ENCODE measurements at places on chromosomes 1 and 21. TPM values are rescaled to one million over a fixed set of nuclear protein-coding genes. Genes with fewer than 3 reads are reported as not detected.

Gene OLFML3
- total RNA-seq: 1.6 TPM

Gene NEGR1
- total RNA-seq: 0.16 TPM

Gene IRF6
- 159 TPM for total RNA-seq

Gene TSTD1
- total RNA-seq: 67.9 TPM

Gene AMY1C
- not detected for total RNA-seq

Gene TRAF3IP3
- 0.80 TPM for total RNA-seq

Gene LCE1A
- total RNA-seq: not detected

Gene KIF26B
- total RNA-seq: 0.56 TPM

Gene RXFP4
- total RNA-seq: not detected

Gene RNF11
- total RNA-seq: 78.8 TPM

Gene CD52
- total RNA-seq: 7.5 TPM

Gene TNFRSF8
- 0.12 TPM for total RNA-seq

Gene RPE65
- not detected for total RNA-seq

Gene RASAL2
- 19.2 TPM for total RNA-seq

Gene KCNJ9
- not detected for total RNA-seq

Gene UCK2
- 39.5 TPM for total RNA-seq

Gene PROK1
- 0.20 TPM for total RNA-seq

Gene PBXIP1
- total RNA-seq: 9.2 TPM

Gene YOD1
- total RNA-seq: 14.4 TPM

Gene OLFML2B
- total RNA-seq: 0.72 TPM

Gene AP4B1
- total RNA-seq: 17.0 TPM

Gene LAX1
- total RNA-seq: 0.84 TPM

Gene U2AF1
- 49.1 TPM for total RNA-seq

Gene SCYL3
- 7.8 TPM for total RNA-seq

Gene TFF1
- not detected for total RNA-seq

Gene AUNIP
- total RNA-seq: 3.3 TPM

Gene TMPRSS2
- total RNA-seq: 41.6 TPM

Gene OR14K1
- total RNA-seq: not detected

Gene SIM2
- total RNA-seq: 18.3 TPM

Gene KCNE2
- not detected for total RNA-seq

Gene OR2T1
- total RNA-seq: not detected

Gene FCGR3A
- total RNA-seq: 1.00 TPM

Gene BNIPL
- 55.8 TPM for total RNA-seq

Gene WDTC1
- 16.3 TPM for total RNA-seq

Gene PDC
- total RNA-seq: not detected

Gene MORC3
- 28.8 TPM for total RNA-seq

Gene AADACL4
- total RNA-seq: not detected

Gene UQCRHL
- 1.6 TPM for total RNA-seq

Gene SLFNL1
- 0.08 TPM for total RNA-seq

Gene THEM5
- total RNA-seq: 0.32 TPM

Gene SPRR2E
- 1,779 TPM for total RNA-seq

Gene GPR157
- total RNA-seq: 45.3 TPM

Data from esophagus mucosa (tissue), 1 donor.